SHP77 treated with DMSO at 0.1 percent for 48 hours (cell line): ENCODE measurements at places on chromosomes 11 and 22.

- DNase-seq, result no peak
Measured at GRCh38 chr11:74014880-74015279, 6.0 kb upstream of the UCP3 start.

DNA sequence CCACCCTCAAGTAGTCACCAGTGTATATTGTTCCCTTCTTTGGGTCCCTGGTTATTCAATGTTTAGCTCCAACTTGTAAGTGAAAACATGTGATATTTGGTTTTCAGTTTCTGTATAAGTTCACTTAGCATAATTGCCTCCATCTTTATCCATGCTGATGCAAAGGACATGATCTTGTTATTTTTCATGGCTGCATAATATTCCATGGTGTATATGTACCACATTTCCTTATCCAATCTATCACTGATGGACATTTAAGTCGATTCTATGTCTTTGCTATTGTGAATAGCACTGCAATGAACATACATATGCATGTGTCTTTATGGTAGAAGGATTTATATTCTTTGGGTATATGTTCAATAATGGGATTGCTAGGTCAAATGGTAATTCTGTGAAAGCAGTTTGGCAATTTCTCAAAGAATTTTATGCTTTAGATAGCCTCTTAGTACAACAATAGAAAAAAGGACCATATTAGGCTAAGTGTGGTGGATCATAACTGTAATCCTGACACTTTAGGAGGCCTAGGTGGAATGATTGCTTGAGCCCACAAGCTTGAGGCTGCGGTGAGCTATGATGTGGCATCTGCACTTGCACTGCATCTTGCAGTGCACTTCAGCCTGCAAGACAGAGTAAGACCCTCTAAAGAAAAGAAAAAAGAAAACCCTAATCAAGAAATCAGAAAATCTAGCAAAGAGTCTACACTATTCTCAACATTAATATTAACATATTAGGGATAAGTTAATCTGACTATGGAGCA lies 468.5 kb upstream of the FAT3 start:
- DNase-seq, result no peak

DNA sequence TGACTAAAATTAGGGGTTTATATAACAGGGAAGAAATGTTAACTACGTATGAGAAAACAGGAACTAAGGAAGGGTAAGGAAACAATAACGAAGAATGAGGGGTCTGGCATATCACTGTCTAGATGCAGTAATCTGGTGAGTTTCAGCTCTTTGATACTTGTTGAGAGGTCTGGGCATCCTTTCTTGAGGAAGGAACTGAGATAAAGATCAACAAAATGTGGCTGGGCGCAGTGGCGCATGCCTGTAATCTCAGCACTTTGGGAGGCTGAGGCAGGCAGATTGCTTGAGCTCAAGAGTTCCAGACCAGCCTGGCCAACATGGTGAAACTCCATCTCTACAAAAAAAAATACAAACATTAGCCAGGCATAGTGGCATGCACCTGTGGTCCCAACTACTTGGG lies 2.7 kb downstream of the DCDC1 start:
- DNase-seq, result no peak

- no peak for DNase-seq
Measured at GRCh38 chr11:64232182-64232966, 2.0 kb upstream of the VEGFB start.

DNA sequence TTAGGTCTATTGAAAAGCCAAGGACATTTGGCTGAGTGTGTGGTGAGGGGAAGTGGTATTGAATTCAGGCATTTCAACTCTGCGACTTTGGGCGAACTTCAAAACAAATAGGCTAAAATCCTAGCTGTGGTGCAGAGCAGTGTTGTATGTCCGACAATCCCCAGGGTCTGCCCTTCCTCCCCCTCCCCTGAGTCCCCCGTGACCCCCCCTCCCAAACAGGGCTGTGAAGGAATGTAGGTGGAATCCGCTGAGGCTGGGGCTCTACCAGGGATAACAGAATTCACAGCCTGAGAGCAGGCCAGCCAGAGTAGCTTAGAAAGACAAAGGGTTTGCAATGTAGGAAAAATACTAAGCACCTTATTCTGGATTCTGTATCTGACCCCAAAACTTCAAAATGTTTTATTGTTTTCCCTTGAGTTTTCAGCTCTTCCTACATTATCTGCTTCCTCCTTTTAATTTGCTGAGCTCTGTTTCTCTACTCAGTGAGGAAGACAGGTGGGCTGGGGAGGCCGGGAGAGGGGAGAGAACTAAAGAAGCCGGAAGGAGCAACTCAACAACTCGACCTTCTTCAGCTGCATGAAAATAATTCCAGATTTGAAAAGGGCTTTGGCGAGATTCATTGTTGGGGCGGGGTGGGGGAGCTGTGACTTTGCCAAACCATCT lies 315.2 kb downstream of the BLID start:
- DNase-seq, result no peak
